ENCODE measurements at places on chromosomes 5 and 9.

GRCh38 chr5:177443144-177443983 is 3.2 kb upstream of the PRR7 start:
- no peak for DNase-seq

- DNase-seq, result no peak
Measured at GRCh38 chr5:82597437-82597836, 319.3 kb upstream of the RPS23 start.

DNA sequence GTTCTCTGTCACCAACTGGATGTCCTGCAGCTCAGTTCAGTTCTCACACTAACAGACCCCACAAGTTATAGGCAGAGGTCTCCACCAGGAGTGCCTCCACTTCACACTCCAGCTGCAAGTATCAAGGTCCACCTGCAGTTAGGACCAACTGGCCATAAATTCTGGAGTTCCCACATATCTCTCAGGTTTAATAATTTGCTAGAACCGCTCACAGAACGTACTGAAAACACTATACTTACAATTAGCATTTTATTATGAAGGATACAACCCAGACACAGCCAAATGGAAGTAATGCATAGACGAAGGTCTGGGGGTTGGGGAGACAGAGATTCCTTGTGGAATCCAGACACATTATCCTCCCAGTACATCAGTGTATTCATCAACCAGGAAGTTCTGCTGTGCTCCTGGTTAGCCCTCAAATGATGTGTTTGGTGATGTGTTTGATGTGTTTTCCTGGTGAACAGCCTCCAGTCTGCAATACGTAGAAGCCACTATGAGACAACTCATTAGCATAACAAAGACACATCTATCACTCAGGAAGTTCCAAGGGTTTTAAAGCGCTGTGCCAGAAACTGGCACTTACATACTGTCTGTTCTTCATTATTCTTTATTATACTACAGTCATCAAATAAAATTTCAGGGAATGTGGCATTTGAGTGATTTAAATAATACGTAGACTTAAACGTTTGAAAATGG is 25.4 kb downstream of the OGN start:
- DNase-seq, result no peak

DNA sequence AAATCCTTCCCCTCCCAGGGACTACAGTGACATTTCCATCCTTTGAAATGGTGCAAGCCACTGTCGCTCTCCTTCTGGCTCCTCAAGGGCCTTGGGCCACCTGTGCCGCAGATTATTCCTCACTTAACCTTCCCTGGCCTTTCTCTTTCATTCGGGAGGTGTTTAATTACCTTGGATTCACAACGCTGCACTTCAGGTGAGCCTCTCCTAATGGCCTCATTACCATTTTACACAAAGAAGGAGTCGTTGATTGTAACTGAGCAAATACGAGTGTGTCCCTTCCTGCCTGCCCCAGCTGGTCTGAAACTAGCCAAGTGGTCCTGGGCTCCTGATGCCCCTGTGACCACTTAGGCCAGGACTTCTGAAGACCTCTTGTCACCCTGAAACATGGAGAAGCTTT is 205.0 kb downstream of the CRB2 start:
- DNase-seq, result no peak

DNA sequence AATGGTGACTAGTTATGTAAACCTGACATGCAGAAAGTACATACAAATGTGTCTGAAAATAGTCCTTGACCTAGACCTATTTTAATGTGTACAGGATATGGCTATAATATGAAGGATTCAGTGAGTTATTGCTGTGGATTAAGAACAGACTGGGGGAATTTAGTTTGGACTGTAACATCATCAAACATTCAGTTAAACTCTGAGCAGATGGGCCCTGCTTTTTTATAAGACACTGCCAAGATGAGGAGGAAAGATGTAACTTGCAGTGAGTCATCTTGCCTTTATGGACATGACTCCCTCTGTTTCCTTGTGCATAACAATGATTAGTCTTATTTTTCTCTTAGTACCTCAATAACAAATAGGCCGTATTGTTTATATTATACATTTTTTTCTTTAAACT is 12.2 kb downstream of the PPP3R2 start:
- peak; percentile 73 for DNase-seq

GRCh38 chr5:125293726-125294125 is 547.3 kb upstream of the ZNF608 start:
- no peak for DNase-seq

- no peak for DNase-seq
Measured at GRCh38 chr9:20302197-20302596, 320.1 kb downstream of the MLLT3 start.
